ENCODE measurements at places on chromosomes 6 and 20. TPM values are rescaled to one million over a fixed set of nuclear protein-coding genes. Genes with fewer than 3 reads are reported as not detected.

DNA sequence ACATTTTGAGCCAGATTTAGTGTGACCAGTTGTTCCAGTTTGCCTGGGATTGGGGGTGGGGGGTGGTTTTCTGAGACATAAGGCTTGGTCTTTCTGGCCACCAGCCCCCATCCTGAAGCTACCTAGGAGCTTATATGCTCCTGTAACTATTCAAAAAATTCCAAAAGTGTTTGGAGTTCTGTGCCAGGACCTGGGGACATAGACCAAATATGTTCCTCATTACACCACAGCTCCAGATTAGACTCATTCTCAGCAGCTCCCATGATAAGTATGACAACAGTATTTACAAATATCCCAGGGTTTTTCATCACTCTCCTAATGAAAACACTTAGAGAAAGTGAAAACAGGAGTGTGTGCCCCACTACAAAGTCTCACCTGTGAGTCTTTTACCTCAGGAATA, 37.8 kb upstream of the RNF144B start:
- DNase-seq: no peak

DNA sequence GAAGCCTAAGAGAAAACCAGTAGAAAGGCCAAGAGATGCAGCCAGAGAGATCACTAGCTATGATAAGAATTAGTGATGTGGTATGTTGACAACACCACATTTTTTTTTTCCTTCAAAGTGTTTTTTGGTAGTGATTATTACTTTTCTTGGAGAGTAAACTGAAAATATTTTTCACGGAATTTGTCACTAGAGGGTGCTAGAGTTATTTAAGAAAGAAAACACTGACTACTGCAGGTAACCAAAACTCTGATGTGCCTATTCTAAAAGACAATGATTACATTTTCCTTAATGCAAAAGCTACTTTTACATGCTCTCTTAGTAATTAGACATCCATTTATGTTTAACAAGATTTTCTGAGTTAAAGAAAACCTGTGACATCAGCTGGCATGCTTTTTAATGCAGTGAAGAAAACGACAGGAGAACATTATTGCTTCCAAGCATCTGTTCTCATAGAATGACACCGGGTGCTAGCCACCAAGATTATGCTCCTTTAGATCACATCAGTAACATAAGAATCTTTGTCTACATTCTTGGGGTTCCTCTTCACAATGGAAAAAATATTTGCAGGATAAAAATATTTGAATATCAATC, 28.8 kb downstream of the RWDD2A start:
- no peak for DNase-seq

GRCh38 chr6:12245763-12246718, 44.1 kb upstream of the EDN1 start:
- DNase-seq: no peak

Gene CDYL
- 30.3 TPM for polyA plus RNA-seq

Gene BCAS1
- 3.3 TPM for polyA plus RNA-seq

Gene BAK1
- 24.4 TPM for polyA plus RNA-seq

Data from right renal cortex interstitium (tissue), 3 donors.